ENCODE measurements at places on chromosomes 1 and 21.

GRCh38 chr1:208065862-208066261 lies 154.9 kb upstream of the CD34 start:
- DNase-seq = no peak

DNA sequence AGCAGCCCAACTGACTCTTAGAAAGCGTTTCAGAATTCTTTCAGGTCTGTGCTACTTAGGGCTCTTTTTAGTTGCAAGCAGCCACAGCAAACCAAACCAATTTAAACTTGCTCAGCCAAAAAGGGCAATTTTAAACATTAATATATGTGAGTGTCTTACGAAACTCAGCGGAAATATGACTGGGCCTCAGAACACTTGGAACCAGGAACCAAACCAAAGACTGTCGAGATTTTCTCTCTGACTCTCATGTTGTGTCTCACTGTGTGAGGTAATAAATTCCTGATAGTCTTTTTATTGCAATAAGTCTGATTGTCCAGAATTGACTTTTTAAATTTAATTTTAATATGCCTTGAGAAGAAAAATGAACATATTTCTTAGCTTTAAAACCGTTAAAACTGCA lies 122.3 kb downstream of the SYF2 start:
- DNase-seq = no peak

DNA sequence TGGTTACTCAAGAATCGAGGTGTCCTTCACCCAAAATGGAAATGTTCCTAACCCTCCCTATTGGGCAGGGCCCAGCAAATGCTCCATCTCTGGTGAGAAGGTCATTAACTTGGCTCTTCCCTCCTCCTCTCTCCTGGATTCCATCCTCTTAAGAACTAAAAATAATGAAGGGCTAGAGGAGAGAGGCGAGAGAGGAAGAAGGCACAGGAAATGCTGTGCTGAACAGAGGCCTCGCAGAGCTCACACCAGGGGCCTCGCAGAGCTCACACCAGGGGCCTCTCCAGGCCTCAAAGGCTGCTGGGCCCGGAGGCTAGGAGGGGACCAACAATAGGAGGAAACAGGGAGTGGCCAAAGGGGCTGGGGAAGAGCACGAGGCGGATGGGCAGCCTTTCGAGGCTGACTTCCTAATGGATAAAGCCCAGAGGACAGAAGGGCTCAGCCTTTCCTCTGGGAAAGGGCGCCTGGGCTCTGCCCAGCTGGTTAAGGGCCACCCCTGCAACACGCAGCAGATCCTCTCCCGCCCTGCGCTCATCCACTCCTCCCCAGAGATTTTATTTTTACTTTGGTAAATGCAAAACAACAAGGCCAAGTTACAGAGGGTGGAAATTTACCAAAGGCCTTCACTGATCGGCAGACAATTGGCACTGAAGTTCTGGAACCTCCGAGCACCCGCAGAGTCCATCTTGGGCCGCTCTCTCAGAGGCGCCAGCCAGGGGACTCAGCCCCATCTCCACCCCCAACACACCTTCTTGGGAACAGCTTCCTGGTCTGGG lies 78.5 kb downstream of the ITPKB start:
- no peak for DNase-seq

DNA sequence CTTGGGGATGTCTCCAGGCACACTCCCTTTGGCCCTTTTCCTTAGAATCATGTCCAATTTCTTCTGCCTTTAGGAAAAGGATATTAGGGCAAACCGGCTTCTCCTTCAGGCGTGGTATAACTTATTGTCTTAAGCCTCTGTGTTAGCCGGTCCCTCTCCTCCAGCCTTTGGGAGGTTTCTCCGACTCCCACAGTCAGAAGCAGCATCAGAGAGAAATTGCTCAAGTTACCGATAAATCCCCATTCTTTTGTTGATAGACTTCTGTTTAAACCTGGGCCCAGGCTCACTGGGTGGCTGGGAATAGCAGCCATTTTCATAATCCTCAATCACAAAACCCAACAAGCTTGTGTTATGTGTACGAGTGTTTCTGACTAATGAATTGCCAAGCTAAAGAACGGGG lies 85.4 kb upstream of the KAZN start:
- no peak for DNase-seq
